ENCODE measurements at places on chromosomes 3 and 15. TPM values are rescaled to one million over a fixed set of nuclear protein-coding genes. Genes with fewer than 3 reads are reported as not detected.
A peak's percentile ranks its signal among the peaks of the same experiment; 100 is the strongest.

GRCh38 chr3:45995236-45996192 lies at the start of gene FYCO1:
Gene FYCO1 (minus strand): TSS chr3:45995824. CDS start chr3:45984910, 10,914 bp downstream.
- peak; percentile 81 for DNase-seq

DNA sequence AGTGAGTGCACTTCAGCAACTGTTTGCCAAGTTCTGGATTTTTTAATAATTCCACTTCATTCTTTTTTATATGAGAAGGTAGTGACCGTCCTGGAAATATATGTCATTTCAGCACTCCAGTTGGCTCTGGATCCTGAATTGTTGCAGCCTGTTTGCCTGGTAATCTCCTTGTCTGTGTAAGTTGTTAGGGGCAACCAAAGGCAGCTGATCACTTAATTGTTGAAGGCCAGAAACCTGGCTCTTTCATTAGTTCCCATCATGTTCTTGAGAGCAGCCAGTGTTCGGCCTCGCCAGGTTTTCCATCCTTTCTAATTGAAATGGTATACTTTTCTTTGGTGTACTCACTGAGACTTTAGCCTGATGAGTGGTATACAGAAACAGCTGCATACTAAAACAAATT lies 168.6 kb downstream of the SOX2 start:
- DNase-seq = no peak

GRCh38 chr15:91356083-91356482 lies 256.0 kb downstream of the SV2B start:
- DNase-seq = no peak

GRCh38 chr3:60403866-60404265 lies 847.4 kb downstream of the FHIT start:
- peak; percentile 54 for DNase-seq

- no peak for DNase-seq
Observed at GRCh38 chr3:17052363-17052762, 167.6 kb downstream of the PLCL2 start.

GRCh38 chr15:72824112-72824511 lies 40.6 kb upstream of the ADPGK start:
- DNase-seq = no peak

DNA sequence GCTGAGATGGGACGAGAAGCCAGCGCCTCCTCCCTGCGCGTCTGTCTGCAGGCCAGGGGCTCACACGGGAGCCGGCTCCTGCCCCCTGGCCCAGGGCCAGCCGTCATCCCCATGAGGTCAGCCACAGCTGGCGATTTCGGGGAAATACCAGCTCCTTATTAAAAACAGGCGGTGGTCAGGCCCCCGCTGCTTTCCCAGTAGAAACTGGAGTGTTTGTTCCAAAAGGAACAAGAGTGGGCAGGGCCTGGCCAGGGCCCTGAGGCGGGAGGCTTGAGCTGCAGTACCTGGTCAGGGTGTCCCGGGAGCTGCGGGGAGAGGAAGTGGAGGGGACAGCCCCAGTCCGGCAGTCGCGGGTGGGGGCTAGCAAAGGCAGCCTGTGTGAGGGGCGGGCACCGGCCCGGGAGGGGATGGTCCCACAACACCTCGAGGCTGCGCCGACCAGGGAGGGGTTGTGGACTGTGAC lies 17.8 kb downstream of the MYL3 start:
- peak; percentile 59 for DNase-seq

- DNase-seq = peak; percentile 58
Observed at GRCh38 chr3:191085091-191085490, 114.0 kb upstream of the OSTN start.

DNA sequence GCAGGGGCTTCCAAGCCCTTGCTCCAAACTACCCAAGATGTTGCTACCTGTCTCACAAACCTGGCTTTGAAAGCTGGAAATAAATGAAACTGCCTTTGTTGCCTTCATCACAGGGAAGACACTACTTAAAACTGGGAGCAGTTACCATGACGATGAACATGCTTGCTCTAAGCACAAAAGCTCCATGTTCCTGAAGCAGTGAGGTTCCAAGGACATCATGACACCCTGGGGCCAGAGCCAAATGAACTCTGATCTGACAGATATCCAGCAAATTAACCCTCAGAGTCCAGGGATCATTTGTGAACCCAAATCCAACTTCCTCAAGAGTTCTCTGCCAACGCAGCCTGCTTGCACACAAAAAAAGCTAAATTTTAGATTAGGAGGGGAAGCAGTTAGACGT lies 10.7 kb downstream of the TRAIP start:
- no peak for DNase-seq

GRCh38 chr3:45826321-45826720 lies 15.6 kb downstream of the LZTFL1 start:
- DNase-seq = no peak

GRCh38 chr3:185460309-185460708 lies 38.5 kb downstream of the TMEM41A start:
- DNase-seq = no peak

GRCh38 chr3:76694063-76694462 lies 345.8 kb upstream of the ROBO2 start:
- no peak for DNase-seq

- DNase-seq = peak; percentile 85
Observed at GRCh38 chr15:46441294-46442062, 806.6 kb downstream of the SQOR start.

- DNase-seq = peak; percentile 40
Observed at GRCh38 chr3:4990069-4990468, 10.8 kb downstream of the BHLHE40 start.

GRCh38 chr3:115146032-115146417 lies 1.1 kb downstream of the ZBTB20 start:
- peak; percentile 86 for DNase-seq

DNA sequence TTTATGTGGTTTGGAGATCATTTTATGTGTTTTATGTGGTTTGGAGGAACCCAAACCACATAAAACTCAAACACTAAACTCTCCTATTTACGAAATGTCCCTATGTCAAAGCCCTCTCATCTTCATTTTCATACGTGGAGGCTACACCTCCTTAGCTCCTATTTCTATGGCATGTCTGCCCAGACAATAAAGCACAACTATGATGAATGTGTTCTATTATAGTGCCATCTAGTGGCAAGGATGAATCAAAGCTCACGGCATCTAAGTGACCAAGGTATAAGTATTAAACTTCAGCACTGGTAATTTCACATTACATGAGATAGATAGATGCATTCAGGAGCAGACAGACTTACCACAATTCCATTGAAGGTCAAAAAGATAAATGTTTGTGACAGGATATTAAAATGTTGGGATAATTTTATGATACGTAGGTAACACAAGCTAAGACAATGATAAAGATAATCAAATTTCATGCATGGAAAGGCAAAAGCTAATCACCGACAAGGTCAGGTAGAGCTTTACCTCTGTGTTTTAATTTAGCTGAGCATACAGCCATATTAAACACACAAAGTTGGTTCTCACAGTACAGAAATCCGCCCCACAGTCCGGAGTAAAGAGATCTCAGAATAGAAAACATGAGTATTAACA lies 130.6 kb upstream of the FHIT start:
- peak; percentile 36 for DNase-seq

DNA sequence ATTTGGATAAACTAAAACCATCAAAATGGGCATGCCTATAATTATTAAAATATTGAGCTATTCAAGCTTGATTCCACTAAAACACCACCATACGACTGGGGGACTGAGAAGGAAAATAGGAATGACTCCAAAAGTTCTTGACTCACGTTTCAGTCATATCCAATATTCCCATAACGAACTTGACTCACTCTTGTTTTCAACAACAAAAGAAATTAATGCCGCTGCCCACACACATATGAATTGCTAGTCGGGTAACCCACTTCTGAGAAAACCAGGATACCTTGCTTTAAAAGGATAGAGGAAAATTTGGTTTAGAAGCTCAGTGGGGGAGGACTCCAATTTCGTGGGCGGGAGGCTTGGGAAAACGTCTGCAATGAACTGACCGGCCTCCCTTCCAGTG lies 5.2 kb downstream of the HTR3C start:
- DNase-seq = peak; percentile 76

DNA sequence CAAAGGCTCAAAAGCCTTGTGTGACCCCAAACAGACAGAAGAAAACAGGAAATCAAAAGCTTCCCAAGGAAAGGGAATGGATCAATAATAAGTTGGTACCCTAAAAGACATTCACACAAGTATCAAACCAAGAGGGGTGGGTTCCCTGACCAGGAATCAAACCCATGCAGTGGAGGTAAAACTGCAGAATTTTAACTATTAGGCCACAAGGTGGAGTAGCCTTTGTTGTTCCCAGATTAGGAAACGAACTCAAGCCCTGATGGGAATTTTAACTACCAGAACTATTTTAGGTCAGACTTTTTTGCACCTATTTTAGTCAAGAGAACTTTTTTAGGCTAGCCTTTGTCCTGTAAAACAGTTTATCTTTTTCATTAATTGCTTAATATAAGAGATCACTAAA lies 31.4 kb downstream of the SETMAR start:
- no peak for DNase-seq

DNA sequence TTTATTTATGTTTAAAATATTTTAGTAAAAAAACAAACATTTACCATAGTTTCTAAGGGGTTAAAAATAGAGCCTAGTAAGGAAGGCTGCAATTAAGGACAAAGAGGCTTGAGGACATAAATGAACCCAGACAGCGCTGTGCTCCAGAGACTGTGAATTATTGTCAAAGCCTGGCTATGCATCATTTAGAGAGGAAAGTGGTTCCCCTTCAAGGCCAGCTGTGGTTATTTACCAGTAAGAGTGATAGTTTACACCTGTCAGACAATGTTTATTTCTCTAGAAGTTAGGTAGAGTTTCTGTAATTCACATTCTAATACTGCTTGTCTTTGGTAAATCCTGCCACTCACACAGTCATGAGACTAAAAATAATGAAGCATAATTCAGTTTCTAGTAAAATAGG lies 32.4 kb upstream of the PIK3R4 start:
- no peak for DNase-seq

DNA sequence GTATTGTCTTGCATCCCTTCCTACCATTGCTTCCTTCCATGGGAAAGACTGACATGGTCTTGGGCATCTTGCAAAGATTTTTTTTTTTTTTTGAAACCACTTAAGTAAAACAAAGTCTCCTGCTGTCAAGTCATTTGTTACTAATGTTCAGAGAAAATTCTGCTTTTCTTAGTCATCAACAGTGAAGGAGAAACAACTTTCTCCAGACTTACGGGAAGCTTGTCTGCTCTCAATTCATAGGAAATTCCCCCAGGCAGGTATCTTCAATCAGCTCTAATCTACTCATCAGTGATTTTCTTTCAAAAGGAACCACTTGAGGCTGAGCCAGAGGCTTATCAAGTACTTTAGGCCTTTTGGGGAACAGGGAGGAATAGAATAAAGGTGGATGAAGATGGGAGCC lies 15.9 kb upstream of the DRD3 start:
- peak; percentile 43 for DNase-seq

GRCh38 chr15:31389576-31389975 lies 62.9 kb downstream of the KLF13 start:
- no peak for DNase-seq

- no peak for DNase-seq
Observed at GRCh38 chr3:126378341-126378751, 16.4 kb upstream of the CFAP100 start.

DNA sequence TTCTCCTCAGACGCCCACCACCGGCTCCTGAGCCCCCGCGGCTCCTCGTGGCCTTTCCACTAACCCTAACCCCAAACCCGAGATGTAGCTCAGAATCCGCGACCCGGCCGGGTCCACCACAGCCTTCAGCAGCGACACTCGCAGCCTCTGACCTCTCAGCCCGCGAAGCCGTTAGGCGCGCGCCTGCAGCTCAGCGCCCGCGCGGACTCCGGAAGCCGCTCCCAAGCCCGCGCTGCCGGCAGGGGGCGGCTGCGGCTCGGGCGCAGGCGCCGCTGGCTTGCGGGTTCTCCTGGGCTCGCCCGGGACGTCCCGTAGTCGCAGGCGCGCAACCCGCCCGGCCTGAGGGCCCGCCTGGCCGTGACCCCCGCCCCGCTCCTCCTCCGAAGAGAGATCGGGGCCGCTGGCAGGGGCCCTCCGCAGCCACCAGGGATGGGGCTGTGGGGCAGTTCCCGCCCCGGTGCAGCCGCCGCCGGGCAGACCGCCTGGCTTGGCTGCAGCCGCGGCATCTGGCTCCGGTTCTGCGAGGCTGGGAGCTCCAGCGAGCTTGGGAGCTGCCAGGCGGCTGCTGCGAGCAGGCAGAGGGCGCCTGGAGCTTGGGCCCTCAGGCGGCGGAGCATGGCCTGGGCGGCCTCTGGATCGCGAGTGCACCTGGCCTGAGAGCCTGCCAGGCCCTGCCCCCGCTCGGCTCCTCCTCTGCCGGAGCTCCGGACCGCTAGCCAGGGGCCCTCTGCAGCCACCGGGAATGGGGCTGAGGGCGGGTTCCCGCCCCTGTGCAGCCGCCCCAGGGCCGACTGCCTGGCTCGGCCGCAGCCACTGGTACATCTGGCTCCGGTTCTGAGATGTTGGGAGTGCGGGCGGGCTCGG lies 120.7 kb downstream of the LMLN start:
- DNase-seq = peak; percentile 72

KY gene
- total RNA-seq = 0.66 TPM

ISLR gene
- total RNA-seq = not detected

PIF1 gene
- 9.0 TPM for total RNA-seq

EXD1 gene
- not detected for total RNA-seq

GRAMD2A gene
- 0.44 TPM for total RNA-seq

VGLL3 gene
- total RNA-seq = 13.9 TPM

SLC27A2 gene
- 43.0 TPM for total RNA-seq

DIS3L gene
- 11.4 TPM for total RNA-seq

GRK7 gene
- not detected for total RNA-seq

TMC3 gene
- not detected for total RNA-seq

PCLAF gene
- total RNA-seq = 90.7 TPM
